ENCODE measurements at places on chromosomes 3 and 15.

DNA sequence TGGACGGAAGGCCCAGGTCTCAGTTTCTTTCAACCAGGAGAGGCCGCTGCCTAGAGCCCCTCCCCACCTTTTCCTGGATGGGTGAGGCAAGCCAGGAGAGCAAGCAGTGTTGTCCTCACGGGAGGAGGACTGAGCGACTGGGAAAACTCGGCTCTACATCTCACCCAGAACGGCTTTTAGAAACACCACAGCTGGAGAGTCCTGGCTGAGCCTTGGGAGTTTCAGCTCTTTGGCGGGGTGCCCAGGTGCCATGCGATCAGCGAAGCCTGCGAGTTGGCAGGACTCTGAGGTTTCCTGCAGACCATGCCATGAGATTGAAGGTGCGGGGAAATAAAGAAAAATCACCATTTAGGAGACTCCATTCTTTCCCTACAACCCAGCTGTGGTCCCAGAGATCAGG is 26.0 kb downstream of the PPCDC start:
- no peak for DNase-seq

DNA sequence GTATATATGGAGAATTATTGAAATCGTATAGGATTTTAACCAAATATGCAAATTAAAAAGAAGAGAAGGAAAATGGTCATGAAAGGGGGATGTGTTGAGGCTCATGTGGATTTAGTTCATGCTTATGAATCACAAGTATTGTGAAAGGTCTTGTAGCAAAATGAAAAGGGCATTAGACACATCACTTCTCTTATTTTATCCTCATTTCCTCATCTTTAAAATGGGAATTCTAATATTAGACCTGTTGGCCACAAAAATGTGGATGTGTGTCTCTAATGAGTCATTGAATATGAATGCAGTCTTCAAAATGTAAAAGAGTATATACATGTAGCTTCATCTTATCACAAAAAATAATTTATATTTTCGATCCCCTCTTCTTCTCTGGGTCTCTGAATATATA is 14.9 kb upstream of the ALCAM start:
- no peak for DNase-seq

DNA sequence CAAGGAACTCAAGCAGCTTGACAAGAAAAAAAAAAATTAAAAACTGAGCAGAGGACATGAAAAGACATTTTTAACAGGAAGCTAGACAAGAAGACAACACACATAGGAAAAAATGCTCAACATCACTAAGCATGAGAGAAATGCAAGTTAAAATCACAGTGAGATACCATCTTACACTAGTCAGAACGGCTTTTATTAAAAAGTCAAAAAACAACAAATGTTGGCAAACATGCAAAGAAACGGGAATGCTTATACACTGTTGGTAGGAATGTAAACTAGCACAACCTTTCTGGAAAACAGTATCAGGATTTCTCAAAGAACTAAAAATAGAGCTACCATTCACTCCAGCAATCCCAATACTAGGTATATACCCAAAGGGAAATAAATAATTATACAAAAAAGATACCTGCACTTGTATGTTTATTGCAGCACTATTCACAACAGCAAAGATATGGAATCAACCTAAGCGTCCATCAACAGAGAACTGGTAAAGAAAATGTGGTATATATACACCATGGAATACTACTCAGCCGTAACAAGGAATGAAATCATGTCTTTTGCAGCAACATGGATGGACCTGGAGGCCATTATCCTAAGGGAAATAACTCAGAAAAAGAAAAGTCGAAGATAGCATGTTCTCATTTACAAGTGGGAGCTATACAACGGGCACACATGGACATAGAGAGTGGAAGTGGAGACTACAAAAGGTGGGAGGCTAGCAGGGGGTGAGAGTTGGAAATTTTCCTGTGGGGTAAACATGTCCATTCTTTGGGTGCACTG is 5.2 kb downstream of the GOLIM4 start:
- no peak for DNase-seq

DNA sequence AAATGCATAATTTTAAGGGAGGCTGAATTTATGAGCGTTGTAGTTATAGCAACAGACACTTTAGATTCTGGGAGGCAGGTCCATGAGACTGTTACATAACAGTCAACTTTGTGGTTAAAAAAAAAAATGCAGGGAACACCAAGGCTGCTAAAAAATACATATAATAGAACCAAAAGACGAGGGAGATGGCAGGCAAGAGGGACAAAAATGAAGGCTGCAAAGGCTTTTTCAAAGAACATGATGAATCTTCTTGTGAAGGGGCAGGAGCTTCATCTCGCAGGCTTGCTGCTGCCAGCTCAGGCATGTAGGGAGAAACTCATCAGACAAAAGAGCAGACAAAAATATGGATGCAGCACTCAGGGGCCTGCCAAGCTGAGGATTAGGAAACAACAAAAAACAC is 243.9 kb downstream of the SHQ1 start:
- no peak for DNase-seq

GRCh38 chr3:134345202-134345601 is 29.0 kb downstream of the AMOTL2 start:
- DNase-seq, result peak; percentile 46

DNA sequence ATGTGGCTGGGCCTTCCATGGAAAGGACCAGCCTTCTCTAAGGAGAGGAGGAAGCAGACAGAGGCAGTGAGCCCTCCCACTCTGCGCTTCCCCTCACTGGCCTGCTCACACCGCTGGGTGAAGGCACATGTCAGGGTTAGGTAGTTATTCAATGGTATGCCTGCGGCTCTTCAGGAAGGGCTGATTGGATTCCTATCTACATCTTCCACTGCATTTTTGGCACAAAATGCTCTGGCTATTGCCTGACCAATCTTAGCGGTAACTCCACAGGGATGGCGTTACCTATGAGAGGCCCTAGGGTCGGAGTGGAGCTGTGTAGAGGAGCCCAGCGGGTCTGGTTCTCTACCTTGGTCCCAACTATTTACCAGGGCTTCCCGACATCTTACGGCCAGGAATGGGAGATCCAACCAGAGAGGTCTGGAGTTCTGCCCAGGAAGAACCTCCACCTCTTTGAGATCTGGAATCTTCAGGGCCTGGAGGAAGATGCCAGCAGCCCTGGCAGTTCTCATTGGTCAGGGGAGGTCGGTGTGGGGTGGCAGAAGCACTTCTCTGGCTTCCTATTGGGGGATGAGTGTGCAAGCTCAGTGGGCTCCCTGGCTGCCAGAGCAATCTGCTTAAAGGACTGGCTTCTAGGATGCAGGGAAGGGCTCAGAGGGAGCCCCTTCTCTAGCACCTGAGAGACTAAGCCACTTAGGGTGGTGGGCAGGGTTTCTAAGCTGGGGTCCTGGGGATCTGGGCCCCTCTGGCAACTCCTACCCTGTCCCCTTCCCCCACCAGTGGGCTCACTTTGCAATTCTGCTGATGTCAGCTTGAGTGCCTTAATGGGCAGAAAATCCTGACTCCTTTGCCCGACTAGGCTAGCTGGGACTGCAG is 24.3 kb downstream of the SNX33 start:
- DNase-seq, result no peak

GRCh38 chr3:40118091-40118490 is 191.4 kb upstream of the EIF1B start:
- DNase-seq, result no peak

DNA sequence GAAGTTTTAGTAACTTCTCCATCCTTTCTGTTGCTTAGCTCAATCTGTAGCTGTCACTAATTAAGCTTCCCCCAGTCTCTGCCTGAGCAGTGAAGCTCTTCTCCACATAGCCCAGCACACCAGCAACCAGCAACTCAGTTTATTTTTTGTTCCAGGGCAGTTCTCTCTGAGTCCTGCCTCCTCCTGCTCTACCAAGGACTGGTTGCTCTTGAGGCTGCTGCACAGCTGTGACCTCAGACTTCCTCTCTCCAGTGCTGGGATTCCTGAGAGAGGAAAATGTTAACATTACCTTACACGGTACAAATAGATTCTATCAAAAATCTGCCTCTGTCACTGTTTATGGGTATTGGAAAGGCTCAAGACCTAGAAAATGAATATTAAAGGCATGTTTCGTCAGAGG is 294.7 kb downstream of the OXSM start:
- DNase-seq, result no peak

DNA sequence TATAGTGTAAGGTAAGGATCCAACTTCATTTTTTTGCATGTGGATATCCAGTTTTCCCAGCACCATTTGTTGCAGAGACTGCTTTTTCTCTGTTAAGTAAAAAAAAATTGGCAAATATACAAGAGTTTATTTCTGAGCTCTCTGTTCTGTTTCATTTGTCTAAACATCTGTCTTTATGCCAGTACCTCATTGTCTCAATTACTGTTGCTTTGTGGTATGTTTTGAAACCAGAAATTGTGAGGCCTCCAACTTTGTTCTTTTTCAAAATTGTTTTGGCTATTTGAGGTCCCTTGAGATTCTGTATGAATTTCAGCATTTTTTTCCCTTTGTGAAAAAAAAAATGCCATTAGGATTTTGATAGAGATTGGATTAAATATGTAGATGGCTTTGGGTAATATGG is 150.5 kb downstream of the MINAR1 start:
- no peak for DNase-seq

GRCh38 chr3:30711867-30712266 is 105.5 kb downstream of the TGFBR2 start:
- DNase-seq, result no peak

DNA sequence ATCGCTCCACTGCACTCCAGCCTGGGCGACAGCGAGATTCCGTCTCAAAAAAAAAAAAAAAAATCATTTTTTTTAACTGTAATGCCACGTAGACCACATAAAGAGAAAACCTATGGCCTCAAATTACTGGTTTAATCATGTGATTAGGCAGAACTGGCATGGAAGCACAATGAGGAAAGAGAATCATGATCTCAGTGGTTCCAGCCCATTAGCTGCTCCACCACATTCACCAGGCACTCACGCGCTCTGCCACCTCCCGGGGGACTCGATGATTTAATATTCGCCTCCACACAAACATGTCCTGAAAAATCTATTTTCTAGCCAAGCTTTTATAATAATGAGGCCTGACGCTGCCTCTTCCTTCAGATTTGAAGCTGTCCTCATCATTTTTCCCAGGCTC is 204.7 kb downstream of the TBL1XR1 start:
- DNase-seq, result no peak

GRCh38 chr3:80734483-80734882 is 966.7 kb upstream of the ROBO1 start:
- DNase-seq, result no peak

- peak; percentile 77 for DNase-seq
Observed at GRCh38 chr3:106176734-106177133, 307.9 kb upstream of the CBLB start.

DNA sequence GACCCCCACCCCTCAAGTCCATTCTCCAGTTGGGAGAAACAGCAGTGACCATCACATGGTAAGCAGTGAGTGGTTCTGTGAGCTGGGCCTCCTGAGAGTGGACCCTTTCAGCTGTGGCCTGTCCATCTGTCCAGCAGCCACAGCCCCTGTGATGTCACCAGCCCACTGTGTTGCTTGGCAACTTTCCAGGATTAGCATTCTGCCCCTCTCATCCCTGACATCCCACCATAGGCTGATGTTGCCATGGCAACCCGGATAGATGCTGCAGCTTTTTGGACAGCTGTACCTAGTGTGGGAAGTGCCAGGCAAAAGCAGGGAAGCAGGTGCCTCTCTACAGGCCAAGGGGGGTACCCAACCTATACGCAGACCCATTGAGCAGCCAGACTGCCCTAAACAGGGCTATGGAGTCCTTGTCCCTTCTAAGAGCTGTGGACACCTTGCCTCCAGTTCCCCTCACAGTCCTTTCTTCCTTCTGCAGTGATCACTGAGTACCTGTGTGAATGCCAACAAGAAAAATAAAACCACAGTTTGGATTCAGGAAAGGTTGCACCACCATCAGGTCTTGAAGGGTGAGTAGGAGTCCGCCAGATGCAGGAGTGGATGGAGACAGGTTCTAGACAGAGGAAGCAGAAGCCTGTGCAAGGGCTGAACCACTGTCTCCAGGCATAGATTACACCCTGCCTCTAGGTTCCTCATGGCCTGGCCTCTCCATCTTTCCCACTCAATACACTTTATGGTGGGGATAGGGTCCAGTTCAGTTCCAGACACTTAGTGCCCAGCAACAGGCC is at the start of gene DNAH1:
DNAH1 (plus strand) TSS at position 343 of the 788 bp plus-strand sequence. CDS start 6,124 bp downstream, outside the sequence.
- no peak for DNase-seq

- DNase-seq, result no peak
Observed at GRCh38 chr15:75653347-75653913, 5.7 kb downstream of the SNX33 start.

- DNase-seq, result peak; percentile 83
Observed at GRCh38 chr3:128969993-128970739, 23.7 kb downstream of the CFAP92 start.

GRCh38 chr3:53748512-53749271 is 97.5 kb downstream of the CHDH start:
- DNase-seq, result no peak

DNA sequence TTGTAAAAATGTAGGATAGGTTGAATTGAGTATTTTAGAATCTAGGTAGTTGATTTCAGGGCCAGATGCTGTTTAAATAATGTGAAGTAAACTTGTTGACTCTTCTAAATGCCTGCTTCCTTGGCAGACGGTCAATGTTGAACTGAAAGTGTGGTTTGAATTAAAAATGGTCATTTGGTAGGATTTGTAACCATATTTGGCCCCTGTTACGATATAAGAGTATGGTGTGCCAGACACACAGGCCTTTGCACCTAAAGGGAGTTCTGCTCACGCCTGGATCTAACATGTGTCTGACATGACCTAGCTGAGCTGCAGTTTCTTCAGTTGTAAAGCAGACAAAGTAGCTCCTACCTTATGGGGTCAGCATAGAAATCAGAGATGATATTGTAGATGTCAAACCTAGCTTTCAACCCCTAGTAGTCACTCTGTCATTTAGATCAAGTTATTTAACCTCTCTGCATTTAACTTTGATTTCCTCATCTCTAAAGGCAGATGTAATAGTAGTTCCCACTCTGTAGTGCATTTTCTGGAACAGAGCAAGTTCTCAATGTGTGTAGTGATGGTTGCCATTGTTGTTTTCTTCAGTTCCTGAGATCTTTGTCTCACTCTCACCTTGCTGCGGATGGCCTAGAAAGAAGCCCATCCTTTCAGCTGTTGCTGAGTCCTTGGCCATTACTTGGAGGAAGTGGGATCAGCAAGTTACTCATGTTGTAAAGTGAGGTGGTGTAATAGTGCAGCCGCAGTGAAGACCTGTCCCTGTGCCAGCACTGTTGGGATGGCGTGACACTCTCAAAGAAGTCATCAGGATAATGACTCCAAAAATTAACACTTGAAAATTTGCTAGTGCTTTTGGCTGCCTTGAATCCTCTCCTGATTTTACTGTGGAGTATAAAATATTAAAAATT is 90.2 kb downstream of the GHSR start:
- no peak for DNase-seq

GRCh38 chr3:144358191-144358590 is 386.6 kb downstream of the DIPK2A start:
- no peak for DNase-seq

DNA sequence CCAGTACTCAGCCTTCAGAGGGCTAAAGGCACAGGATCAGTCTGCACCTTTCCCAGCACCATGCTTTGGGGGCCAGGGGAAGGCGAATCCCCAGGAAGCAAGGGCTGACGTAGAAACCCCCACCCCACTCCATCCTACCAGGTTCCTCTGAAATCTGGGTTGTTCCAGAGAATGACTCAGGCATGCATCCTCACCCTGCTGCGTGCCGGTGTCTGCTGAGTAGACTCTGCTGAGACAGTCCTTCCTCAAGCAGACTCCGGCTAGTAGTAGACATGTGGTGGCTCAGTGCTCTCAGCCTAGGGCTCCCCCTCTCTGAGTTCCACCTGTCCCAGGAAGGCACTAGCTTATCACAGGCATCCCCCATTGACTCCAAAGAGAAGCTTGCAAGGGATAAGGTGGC is 9.0 kb downstream of the TMEM43 start:
- DNase-seq, result peak; percentile 44
